Omental fat pad (tissue), 4 donors: ENCODE measurements at places on chromosomes 5 and 9. TPM values are rescaled to one million over a fixed set of nuclear protein-coding genes. Genes with fewer than 3 reads are reported as not detected.

ZNF454 gene
- 4.6 TPM for total RNA-seq

MZB1 gene
- 1.1 TPM for total RNA-seq

ZBTB34 gene
- total RNA-seq: 14.3 TPM

ATP10B gene
- total RNA-seq: not detected

TIFAB gene
- total RNA-seq: not detected

- DNase-seq: no peak
These were observed 96.7 kb upstream of the ARAP3 start for GRCh38 chr5:141778683-141779082.

DNA sequence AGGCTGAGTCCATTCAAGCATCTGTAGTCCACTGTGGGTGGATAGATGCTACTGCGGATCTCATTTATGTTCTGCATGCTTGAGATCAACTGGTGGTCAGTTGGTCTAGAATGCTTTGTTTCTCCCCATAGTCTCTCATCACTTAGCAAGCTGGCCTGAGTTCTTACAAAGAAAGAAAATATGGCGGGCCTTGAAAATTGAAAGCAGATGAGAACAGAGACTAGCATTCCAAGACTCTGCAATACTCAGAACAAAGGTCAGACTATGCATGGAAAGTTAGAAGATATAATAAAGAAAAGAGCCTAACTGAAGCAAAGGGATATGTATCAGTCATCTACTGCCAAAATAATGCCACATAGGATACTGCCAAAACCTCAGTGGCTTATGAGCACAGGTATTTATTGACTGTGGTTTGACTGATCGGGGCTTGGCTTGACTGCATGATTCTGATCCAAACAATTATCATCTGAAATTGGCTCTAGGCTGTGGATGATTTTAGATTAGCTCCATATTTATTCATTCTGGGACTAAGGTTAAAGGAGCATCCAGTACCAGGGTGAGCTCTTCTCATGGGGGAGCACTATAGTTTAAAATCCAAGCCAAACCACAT lies 258.9 kb downstream of the TAF11L14 start:
- no peak for DNase-seq

DNA sequence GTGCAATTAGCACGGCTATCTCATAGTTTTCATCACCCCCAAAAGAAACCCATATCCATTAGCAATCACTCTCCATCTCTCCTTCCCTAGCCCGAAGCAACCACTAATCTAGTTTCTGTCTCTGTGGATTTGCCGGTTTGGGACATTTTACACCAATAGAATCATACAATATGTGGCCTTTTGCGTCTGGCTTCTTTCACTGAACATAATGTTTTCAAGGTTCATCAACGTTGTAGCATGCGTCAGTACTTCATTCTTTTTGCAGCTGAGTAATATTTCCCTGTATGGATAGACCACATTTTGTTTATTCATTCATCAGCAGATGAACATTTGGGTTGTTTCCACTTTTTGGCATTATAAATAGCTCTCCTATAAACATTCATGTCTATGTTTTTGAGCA lies 75.4 kb upstream of the TBC1D2 start:
- no peak for DNase-seq

- no peak for DNase-seq
These were observed 4.2 kb upstream of the SEMA4D start for GRCh38 chr9:89502038-89502601.

DNA sequence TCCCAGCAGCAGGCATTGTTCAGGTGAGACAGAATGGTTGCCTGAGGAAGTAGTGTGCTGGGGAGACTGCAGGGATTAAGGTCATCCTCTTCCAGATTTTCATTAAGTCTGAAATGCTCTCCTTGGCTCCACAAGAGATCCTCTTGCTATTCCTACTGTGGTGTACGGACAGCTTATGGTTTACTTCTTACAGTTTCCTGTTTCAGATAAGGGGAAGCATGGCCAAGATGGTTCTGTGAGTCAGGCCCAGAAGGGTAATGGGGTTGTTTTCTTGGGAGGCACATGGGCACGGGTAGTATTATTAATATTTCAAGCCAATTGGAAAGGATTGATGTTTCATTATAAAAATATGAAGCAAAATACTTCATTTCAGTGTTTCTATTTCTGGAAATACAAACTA lies 42.9 kb downstream of the GLRX start:
- DNase-seq: no peak

- DNase-seq: no peak
These were observed 40.0 kb upstream of the CDK5RAP2 start for GRCh38 chr9:120619751-120620655.

DNA sequence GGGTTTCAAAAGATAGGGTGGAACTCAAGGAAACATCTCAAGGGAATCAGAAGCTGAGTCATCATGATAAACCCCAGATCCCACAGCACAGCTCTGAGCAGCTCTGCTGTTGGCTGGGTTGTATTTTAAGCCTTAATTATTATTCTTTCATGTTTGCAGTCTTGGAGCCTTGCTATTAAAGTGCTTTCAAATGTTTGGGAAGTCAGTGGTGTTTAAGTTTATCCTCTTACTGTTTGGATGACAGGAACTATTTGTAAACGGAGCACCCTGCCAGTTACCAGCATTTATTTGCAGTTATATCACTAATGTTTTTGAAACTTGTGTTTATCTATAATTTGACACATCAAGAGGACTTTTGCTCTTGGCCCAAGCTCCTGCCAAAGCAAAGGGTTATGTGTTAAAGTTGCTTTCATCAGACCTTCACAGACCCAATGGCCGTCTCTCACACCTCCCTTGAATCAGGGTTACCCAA lies 141.1 kb upstream of the SPDL1 start:
- DNase-seq: no peak

- no peak for DNase-seq
These were observed 287.7 kb upstream of the EFNA5 start for GRCh38 chr5:107958432-107958831.
